ENCODE measurements at places on chromosomes 11 and 22.

GRCh38 chr11:63986932-63987513 is 785 bp downstream of the OTUB1 start:
- DNase-seq, result no peak

GRCh38 chr11:17645190-17645970 is 74.0 kb upstream of the MYOD1 start:
- DNase-seq, result no peak

GRCh38 chr22:42990131-42990838 is 24.7 kb downstream of the PACSIN2 start:
- no peak for DNase-seq

DNA sequence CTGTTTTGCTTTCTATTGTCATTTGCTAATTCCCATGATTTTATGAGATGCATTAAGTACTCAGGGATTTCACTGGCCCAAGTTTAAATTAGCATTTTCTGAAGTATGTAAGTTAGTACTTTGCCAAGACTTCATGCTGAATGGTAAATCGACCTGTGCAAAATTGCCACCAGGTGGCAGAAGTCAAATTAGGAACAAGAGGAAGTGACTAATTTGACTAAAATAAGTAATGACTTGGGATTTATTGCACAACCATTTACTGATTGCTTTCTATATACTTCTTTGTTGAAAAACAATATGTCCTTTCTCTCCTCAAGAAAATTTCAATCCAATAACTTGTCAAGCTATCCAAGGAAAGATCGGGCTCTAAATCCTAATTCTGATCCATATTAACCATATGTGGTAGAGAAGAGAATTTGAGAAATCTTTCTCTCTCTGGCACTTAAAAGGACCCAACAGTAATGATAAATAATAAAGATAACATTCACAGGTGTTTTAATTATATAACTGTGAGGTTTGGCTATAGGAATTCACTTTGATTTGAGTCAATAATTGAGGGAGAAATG is 253.7 kb upstream of the CHORDC1 start:
- DNase-seq, result peak; percentile 78

Measured in AML-193 (cell line).